ENCODE measurements at places on chromosomes 7 and 10.

DNA sequence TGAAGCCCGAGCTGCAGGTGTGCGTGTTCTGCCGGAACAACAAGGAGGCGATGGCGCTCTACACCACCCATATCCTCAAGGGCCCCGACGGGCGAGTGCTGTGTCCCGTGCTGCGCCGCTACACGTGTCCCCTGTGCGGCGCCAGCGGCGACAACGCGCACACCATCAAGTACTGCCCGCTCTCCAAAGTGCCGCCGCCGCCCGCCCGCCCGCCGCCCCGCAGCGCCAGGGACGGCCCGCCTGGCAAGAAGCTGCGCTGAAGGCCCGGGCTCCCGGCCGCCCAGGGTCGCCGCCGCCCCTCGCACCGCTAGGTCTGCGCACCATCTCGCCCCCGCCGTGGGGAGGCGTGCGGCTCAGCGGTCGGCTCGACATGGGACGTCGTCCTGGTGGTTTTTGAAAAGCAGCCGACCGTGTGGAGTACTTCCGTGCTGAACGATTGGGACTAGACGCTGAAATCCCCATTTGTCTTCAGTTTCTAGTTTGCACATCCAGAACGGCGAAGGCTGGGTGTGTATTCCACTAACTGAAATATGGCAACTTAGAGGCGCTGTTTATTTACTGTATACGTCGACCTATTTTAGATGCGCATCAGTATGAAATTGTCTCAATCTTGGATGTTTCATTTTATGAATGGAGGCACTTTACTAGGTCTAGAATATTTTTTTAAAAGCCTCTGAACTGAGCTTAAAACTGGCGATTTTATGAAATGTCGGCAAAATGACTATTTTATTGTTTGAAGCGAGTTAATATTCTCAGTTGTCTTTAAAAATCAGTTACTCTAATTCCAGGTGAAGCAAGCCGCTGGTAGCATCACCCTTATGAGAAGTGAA lies 1.1 kb downstream of the NANOS1 start:
- peak; percentile 39 for DNase-seq

GRCh38 chr7:81846398-81846797 lies 76.6 kb upstream of the HGF start:
- DNase-seq, result no peak

- DNase-seq, result no peak
These were observed 8.3 kb upstream of the KAZALD1 start for GRCh38 chr10:101053516-101053915.

GRCh38 chr10:110056822-110057221 lies 49.0 kb downstream of the ADD3 start:
- DNase-seq, result no peak

Data from activated T-helper 1 cell treated with anti-CD3 and anti-CD28 coated beads, Interleukin-12 subunit alpha, Interleukin-12 subunit beta, Interleukin-2, Interleukin-4 antibody, amounts not matched to agents 30 ng/mL and 10 ng/mL and 1 ng/mL, durations not matched to agents 14 hours and 24 hours and 36 hours (primary cell).